ENCODE measurements at places on chromosomes 13 and 19.

GRCh38 chr19:23283925-23284324, 33.7 kb upstream of the ZNF724 start:
- no peak for DNase-seq

- no peak for DNase-seq
Measured at GRCh38 chr13:71169180-71169579, 697.8 kb downstream of the DACH1 start.

DNA sequence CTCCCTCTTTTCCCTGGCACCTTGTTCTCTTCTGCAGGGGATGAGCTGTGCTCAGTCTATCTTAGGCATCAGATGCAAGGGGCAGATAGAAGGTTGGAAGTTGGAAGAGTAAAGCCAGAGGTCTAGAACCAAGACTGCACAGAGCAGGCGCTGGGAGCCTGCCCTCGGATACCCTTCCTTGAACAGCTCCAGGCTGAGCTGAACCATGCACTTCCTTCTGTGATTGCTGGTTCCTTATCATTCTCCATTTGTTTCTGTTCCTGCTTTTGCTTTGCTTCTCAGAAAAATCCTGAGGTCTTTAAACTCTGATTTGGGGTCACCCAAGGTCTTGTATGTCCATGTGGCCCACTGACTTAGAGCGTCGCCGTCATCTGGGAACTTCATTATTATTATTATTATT, 36.3 kb downstream of the ARHGEF18 start:
- DNase-seq, result no peak

DNA sequence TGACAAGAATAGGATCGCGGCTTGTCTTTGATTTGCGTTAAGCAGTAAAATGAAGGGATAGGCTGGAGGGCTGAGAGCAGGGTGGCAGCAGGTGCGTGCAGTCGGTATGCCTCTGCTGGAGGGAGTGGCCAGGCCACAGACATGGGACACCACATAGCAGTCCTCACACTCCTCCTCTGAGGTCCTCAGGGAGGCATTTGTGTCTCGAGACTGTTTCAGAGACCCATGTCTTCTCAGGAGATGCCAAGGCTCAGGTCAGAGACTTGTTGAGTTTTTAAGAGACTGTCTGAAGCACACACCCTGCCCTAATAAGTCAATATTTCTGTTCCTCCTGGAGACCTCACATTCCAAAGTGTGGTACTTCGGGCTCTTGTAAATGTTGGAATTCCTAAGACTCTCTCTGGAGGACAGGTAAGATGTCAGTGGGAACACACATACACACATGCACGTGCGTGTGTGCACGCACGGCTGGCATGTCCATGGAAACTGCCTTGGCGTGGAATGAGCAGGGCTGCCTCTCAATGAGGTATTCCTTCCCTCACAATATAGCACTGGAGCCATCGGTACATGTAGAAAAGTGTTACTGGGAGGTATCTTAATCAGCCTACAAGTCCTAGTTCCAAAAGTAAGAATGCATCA, 46.4 kb downstream of the COL4A2 start:
- no peak for DNase-seq

DNA sequence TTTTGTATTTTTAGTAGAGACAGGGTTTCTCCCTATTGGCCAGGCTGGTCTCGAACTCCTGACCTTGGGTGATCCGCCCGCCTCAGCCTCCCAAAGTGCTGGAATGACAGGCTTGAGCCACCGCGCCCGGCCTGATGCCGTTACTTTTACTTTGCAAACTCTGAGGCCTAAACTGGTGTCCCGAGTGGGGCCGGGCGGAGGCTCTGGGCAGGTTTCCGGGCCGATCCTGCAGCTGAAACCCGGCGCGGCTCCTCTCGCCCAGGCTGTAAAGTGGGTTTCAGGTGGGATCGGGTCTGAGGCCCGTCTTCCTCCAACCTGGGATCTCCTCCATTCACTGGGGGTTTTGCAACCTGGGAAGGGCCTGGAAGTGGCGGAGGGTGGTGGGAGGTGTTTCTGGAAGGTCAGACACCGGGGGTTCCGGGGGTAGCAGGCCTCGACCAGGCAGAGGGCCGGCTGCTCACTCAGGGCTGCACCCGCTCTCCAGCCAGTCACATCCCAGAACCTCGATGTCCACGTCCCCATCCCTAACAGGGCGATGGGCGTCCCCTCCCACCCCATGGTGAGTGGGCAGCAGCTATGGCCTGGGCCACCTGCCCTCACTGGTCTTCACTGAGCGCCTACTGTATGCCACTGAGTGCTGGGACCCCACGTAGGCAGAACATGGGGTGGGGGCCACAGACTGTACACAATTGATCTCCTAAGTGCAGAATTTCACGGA, 21.3 kb upstream of the WDR18 start:
- no peak for DNase-seq

DNA sequence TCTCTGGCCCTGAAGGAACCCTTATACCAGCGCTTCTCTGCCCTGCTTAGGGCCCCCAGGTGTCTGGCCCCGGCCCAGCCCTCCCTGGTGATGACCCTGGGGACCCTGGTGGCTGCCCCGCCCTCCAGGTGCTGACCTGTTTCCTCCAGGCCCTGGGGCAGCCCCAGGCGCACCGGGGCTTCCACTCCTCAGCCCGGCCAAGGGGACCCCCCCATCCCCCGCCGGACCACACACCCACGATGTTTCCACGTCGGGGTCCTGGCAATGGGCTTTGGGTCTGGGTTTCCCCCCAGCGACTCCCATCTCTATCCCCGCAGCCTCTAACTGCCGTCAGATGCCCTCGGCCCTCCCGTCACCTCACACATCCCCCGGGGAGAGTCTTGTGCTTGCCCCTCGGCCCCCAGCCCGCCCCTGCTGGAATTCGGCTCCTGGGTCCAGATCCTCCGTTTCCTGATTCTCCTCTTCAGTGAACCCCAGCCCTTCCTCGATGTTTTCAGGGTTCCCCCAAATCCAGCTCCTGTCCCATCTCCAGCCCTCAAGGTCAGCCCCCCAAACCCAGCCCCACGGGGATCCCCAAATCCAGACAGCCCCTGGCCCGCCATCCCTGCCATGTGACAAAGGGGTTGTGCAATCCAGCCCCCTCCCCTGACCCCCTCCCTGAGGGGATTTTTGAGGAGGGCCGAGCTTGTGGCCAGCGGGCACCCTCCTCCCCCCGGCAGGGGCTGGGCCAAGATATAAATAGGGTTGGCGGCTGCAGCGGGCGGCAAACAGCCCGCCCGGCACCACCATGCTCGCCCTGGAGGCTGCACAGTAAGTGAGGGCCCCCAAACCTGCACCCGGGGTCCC, at the start of gene SPIB:
TSS of gene SPIB (plus strand) at position 763 of the 846 bp plus-strand sequence. CDS start at position 788, 25 bp downstream.
- no peak for DNase-seq

- DNase-seq, result no peak
Measured at GRCh38 chr13:93270769-93271742, 44.4 kb downstream of the GPC6 start.

DNA sequence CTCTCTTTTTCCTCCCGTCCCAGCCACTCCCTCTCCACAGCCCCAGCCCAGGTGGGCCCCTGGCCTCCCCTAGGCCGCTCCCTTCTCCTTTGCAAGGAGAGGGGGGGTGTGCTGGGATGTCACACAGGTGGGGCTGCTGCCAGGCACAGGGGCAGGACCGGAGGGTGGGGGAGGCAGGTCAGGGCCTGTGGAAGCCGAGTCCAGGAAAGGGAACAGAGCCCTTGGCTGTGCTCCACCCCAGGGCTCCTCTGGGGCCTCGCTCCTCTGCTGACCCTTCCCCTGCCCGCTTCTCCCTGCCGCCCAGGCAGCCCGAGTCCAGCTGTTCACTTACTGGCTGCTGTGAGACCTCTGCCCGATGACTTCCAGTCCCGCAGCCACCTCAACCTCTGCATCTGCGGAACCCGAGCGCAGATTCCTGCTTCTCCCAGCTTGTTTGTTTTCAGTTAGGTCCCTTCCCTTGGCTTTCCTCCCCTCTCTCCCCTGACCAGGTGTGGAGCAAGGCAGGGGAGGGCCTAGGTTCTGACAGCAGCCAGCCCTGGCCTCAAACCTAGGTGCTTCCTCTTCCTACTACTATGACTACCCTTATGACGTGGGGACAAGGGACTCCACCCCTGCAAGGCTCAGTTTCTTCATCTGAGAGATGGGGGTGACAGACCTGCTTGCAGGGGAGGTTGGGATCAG, 850 bp upstream of the KLK11 start:
- DNase-seq, result no peak

DNA sequence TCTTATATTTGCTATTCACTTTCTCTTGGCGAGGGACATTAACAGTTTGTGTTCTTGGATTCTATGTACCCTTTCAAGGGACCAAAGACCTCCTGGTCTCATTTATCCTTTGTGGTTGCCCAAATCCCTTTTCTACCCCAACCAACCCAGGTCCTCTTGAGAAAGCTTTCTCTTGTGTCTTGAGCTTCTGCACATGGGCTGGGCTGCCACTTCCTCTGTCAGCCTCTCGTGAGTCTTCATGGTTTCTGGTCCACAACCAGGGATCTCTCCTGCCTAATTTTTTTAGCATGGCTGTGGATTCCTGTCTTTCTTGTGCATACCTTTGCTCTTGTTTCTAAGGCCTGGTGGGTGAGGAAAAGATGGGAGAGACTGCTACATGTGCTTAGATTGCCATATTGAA, 14.9 kb downstream of the TIMM13 start:
- DNase-seq, result no peak

DNA sequence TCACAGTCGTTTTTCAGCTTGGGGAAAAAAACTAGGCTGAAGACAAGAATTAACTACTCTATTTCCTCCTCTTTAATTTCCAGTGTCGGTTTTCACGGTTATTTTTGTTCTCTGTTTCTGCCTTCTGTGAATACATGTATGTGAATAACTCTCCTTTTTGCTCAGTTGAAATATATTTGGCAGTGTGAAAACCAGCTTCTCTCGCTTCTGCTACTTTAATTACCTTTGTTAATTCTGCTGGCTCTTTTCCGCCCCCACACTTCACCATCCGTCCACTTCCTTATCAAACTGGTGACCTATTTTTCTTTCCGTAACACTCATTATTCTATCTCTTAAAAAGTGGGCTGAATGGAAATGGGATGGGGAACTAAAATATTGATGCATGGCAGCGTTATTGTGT, 126.4 kb downstream of the POU4F1 start:
- no peak for DNase-seq

GRCh38 chr19:31099515-31100205, 249.6 kb downstream of the TSHZ3 start:
- no peak for DNase-seq

DNA sequence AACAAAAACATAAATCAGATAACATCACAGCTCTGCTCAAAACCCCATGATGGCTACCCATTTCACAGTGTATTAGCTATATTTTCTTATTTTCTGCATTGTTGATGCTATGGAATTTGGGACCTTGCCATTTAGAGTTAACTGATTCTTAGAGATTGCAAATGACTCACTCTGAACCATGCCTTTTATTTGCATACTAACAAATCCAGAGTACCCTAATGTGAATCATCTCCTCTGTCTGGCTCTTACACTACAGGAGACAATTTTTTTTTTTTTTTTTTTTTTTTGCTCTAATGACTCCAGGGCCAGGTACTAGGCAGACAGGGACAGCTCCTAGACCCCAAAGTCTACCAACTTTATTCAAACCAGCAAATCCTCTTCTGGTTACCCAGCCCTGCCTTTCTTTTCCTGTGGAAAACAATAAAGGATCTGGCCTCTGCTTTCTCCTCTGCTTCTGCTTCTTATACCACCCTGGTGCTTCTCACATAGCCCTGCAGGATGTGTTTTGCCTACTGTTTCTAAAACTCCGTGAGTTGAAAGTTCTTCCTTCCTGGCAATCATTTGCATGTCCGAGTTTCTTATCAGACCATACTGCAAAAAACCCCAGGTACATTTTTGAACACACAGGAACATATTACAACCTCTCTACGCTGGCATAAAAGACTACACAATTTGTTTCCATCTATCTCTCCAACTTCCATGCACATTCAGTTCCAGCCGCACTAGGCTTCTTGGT, 10.6 kb upstream of the ZNF460 start:
- DNase-seq, result no peak

DNA sequence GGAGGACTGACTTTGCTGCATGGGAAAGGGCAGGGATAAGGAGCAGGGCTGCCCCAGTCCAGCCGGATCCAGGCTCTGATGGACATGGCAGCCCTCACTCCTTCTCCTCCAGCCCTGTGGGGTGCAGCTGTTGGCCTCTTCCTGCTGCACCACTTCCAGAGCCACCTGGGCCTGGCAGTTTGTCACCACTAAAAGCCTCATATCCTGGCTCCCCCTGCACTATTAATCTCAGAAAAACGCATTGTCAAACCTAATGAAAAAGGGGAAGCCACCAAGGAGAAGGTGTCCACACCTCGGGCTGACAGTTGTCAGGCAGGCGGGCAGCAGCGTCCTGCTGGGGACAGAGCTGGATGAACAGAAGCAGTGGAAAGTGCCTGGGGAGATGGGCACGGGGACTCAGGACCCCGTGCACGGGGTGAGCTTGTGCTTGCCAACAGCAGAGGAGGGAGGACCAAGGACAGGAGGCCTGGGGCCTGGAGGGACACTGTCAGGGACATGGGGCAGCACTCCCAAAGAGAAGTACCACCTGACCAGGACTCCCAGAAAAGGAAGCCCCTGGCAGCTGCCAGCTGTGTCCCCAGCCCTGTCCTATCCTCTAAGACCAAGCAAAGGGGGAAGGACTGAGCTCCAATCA, 151.1 kb upstream of the TSHZ3 start:
- no peak for DNase-seq

DNA sequence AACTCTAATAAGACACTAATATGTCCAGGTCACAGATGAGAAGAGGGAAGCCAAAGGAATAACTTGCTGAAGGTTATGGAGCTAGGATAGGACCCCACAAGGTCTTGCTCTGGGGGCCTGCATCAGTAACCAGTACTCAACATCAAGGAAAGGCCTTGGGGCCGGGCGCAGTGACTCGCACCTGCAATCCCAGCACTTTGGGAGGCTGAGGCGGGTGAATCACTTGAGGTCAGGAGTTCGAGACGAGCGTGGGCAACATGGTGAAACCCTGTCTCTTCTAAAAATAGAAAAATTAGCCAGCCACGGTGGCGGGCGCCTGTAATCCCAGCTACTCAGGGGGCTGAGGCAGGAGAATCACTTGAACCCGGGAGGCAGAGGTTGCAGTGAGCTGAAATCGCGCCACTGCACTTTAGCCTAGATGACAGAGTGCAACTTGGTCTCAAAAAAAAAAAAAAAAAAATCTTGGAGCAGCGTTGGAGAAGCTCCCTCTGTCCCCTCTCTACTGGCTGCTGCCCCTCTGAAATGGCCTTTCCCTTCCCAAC, 1.8 kb downstream of the LONP1 start:
- DNase-seq, result no peak

DNA sequence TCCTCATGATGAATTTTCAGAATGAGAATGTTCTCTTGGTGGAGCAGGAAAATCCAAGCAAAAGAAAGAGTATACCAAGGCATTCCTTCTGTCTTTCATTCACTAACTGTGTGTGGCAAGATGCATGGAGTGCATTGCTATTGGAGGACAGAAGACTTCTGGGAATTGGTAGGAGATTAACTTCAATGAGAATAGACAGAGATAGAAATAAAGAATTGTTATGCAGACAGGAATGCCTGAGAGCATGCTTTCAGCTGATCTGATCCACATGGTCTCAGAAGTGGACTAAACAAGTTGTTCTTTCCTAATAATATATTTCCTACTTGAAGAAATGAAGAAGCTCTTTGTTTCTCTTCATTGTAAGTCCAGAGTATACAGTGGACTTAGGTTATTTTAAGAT, 303.6 kb downstream of the MYO16 start:
- DNase-seq, result no peak

GRCh38 chr13:40058757-40059236, 403.3 kb downstream of the COG6 start:
- no peak for DNase-seq

Measured in NCI-H1930 (cell line).